ENCODE measurements at places on chromosomes 5 and 9.

GRCh38 chr9:6584881-6585597 lies 60.5 kb downstream of the GLDC start:
- DNase-seq = peak; percentile 27

DNA sequence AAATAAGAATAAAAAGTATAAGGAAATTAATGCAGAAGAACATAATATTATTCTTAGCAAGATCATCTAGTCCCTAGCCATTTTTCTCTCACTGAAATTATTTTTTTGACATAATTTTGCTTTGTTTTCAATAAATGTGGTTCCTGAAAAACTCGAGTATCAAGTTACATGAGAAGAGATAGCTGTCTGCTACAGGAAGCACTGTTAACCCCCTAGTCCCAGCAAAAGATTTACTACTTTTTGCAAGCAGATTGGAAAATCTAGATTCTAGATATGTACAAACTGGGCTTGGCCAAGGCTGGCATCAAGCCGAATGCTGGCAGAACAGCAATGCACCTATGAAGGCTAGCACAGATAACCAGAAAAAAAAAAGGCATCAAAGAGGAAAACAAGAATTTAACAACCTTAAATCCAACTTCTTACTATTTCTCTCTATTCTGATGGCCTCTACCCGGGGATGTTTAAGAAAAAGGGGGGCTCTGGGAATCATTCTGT lies 21.9 kb upstream of the ISCA1 start:
- DNase-seq = no peak

DNA sequence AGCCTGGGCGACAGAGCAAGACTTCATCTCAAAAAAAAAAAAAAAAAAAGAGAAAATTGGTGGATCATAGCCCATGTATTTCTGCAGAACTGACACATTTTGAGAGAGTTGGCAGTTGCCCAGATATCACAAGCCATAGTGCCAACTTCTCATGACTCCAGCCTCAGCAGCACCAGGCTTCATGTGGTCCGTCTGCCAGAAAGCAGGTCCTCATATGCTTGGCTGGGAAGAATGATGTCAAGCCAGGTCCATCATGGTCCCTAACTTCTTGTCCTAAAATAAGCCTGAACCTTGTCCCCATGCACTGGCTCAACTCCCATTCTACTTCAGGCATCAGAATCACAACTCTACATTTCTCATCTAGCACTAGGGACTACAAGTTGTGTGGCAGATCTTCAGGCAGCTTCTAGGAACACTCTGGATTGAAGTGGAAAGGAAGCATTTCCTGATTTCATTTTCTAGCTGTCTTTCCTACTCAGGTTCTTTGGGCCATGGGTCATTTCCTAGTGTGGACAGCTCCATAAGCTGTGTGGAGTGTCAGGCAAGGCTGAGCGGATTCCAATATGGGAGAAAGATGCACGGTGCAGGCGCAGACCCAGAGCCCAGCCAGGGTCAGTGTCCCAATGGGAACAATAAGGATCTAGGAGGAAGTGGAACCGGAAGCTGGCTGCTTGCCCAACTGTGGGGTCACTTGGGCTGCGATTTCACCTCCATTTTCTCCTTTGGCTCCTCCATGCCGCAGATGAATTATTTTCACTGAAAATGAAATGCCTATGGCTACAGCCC lies 90.1 kb downstream of the LMNB1 start:
- no peak for DNase-seq

DNA sequence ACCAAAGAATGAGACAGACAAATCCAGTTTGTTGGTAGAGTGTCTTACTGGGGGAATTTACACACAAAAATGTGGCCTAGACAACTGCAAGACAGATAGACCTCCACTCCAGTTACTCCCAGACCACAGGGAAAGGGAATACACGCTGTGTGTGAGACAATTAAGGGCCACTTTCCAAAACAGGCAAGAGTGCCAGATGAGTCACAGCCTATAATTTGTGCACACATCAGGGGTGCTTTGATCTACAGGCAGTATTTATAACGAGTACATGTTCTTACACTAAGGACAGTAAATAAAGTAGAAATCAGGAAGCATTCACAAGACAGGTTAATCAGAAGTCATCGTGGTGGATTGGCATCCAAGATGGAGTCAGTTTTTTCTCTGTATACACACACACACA lies 114.8 kb downstream of the ZNF622 start:
- no peak for DNase-seq

DNA sequence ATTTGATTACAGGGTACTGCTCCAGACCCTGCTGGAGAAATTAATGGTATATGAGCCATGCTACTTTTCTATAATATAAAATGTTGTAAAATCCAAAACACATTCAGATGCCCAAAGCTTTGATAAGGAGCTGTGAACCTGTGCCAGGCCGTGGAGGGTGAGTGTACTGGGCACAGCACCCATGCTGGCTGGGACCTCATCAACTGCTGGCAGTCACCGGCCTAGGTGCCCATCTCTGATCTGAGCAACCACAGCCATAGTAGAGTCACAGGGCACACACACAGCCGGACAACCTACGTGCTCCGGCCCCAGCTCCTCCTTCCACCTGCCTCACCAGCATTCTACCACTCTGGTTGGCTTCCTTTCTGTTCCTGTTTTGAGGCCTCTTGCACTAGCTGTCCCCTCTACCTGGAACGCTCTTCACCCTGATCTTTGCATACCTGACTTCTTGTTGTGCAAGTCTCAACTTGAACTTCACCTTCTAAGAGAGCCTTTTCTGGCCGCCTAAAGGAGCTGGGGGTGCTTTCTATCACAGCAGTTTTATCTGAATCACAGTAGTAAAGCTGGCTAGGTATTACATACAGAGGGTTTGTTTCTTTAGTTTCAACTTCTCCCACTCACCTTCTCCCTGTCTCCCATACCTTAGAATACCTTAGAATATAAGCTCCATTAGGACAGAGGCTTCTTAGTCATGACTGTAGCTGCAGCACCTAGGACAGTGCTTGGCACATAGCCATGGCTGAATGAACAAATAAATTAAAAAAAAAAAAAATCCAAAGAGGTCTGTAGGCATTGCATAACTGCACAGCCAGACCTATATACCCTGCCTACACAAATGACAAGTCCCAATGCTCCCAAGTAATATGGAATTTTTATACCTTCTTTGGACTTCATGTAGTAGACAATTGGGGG lies 51.7 kb downstream of the MED27 start:
- no peak for DNase-seq

DNA sequence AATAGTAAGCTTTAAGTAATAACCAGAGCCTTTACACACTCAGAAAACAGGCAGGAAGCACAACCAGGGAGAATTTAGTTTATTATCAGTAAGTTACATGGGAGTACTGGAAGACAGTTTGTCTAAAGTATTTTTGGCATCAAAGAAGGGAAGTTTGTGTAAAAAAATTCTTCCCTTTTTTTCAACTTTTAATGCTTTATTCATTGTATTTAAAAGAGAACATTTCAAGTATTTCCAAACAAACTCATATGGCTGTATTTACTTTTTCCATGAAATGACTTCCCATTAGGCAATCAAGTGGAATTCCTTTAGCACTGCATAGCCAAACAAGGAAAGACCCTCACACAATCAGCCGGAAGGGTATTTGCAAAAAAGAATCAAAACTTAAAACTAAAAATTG lies 26.7 kb downstream of the RNF145 start:
- no peak for DNase-seq

GRCh38 chr5:66629446-66629845 lies 33.3 kb downstream of the MAST4 start:
- DNase-seq = no peak

DNA sequence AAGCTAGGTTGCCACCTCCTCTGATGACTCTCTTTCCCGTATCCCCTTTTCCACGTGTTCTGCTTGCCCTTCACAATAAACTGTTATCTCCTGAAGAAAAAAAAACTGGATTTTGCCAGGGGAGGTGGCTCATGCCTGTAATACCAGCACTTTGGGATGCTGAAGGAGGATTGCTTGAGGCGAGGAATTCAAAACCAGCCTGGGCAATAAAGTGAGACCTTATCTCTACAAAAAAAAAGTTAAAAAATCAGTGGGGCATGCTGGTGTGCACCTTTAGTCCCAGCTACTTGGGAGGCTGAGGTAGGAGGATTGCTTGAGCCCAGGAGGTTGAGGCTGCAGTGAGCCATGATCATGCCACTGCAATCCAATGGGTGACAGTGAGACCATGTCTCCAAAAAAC lies 81.7 kb upstream of the IL6ST start:
- no peak for DNase-seq

GRCh38 chr9:72627956-72628540 lies 106.6 kb downstream of the TMC1 start:
- DNase-seq = no peak

GRCh38 chr5:138068742-138069600 lies 14.9 kb upstream of the WNT8A start:
- DNase-seq = peak; percentile 55
